ENCODE measurements at places on chromosomes 11 and 22.

- no peak for DNase-seq
Observed at GRCh38 chr11:130806746-130807145, 109.5 kb downstream of the SNX19 start.

DNA sequence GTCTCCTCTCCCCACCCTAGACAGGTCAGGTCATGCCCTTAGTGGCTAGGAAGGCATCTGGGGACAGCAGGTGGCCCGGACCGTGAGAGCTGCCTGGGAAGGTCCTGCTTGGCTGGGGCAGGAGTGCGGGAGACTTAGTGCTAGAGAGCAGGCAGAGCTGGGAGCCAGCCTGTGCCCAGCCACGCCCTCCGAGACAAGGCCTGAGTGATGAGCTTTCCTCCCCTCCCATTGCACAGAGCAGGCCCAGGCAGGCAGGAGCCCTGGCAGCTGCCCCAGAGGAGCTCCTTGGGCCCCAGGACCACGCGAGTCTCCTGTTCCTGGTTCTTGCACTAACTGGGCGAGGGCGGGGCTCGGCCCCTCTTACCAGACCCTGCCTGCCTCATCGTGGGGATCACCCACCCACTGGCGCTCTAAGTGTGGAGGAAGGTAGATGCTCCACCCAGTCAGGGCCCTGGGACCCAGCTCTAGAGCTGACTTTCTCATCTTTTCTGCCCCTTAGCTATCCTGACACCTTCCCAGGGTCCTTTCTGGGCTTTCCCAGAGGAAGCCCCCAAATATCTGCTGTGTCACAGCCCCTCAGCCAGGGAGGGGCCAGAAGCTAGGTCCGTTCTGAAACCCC lies 44.9 kb downstream of the MACROD1 start:
- DNase-seq, result peak; percentile 26

GRCh38 chr11:36454941-36455631 lies 55.0 kb downstream of the TRAF6 start:
- peak; percentile 41 for DNase-seq

DNA sequence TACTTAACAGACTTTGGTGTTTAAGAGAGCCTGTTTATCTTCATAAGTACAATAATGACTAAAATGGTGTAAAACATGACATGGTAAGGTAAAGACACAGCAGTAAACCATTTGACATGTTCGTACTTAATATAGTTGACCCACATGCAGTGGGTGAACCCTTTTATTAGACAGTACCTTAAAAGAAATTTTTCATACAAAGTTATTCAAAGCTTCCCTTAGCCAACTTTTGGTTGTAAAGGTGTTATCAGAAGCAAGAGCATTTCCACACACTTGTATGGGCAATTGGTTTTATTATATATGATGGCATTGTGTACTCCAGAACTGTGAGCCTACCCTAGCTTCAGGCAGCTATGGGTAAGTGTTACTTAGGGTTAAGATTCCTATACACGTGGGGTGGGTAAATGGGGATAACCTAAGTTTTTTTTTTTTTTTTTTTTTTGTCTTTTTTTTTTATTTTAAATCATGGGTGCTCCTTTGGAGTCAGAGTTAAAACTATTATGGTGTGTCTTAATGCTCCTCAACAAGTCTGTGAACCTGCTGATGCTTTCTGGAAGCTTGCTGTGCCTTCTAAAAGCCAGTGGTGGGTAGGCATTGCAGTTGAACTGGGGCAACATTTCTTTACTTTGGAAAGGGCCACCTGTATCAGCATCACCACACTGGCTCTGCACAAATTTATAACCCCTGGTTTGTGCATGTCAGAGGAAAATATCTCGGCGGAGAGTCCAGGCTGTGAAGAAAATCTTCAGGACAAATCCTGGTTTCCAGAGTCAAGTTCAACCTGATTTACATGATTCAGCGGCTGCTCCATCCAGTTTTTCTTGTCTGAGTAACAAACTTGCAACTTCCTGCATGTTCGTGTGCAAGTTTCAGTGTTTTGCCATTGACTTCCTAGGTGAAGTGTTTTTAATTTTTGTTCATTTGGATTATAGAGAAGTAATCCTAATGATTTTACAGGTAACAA lies 3.3 kb downstream of the PCF11 start:
- DNase-seq, result no peak

GRCh38 chr11:97140885-97141494 lies 751.2 kb downstream of the JRKL start:
- DNase-seq, result no peak

DNA sequence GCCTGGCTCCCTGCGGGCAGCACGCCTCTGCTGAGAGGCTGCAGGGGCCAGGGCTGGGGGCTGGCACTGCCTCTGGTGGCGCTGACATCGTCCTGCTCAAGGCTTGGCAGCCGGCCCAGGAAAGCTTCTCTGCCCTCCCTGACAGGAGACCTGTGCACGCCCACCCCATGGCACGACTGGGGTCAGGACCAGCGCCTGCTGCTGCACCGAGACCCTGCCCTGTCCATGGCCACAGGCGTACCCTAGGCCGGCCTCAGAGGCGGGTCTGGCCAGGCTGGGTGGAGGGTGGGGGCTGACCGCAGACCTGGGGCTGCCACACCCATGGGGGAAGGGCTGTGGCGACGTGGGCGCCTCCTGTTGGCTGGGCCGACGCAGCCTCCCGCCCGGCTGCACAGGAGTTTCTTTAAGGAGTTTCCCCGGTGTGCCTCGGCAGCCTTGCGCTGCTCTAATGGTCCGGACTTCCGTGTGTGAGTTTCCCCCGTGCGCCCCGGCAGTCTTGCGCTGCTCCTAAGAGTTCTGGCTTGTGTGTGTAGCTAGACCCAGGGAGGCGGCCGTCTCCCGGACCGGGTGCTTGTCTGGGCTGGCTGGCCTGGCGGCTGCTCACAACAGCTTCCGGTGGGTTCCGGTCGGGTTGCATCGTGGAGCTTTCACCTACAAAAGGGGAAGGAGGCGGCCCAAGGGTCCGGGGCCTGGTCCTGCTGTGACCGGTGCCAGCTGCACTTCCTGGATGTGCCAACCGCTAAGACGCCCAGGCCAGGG lies 4.6 kb downstream of the TRABD start:
- DNase-seq, result no peak

GRCh38 chr22:37059876-37060449 lies 8.4 kb downstream of the KCTD17 start:
- DNase-seq, result no peak

GRCh38 chr22:38881464-38881871 lies 9.5 kb upstream of the CBX6 start:
- no peak for DNase-seq

GRCh38 chr11:28476049-28476448 lies 367.9 kb downstream of the METTL15 start:
- DNase-seq, result no peak

GRCh38 chr11:100004541-100004940 lies 682.5 kb upstream of the ARHGAP42 start:
- DNase-seq, result no peak

DNA sequence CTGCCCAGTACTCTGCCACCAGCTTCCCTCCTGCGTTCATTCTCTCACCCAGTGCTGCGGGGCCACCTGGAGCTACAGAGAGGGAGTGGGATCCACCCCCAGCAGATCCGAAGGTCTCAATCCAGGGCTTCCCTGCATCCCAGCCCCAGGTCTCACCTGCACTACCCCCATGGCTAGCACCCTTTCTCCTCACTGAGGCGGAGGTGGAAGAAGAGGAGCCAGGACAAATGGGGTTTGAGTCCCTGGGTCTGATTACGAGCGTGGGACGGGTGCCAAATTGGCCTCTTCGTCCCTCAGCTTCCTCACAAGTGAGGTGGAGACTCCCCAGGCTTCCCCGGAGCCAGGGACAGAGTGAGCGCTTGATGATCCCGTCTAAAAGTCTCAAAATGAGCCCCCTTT lies 64.2 kb downstream of the NFAM1 start:
- DNase-seq, result peak; percentile 43

DNA sequence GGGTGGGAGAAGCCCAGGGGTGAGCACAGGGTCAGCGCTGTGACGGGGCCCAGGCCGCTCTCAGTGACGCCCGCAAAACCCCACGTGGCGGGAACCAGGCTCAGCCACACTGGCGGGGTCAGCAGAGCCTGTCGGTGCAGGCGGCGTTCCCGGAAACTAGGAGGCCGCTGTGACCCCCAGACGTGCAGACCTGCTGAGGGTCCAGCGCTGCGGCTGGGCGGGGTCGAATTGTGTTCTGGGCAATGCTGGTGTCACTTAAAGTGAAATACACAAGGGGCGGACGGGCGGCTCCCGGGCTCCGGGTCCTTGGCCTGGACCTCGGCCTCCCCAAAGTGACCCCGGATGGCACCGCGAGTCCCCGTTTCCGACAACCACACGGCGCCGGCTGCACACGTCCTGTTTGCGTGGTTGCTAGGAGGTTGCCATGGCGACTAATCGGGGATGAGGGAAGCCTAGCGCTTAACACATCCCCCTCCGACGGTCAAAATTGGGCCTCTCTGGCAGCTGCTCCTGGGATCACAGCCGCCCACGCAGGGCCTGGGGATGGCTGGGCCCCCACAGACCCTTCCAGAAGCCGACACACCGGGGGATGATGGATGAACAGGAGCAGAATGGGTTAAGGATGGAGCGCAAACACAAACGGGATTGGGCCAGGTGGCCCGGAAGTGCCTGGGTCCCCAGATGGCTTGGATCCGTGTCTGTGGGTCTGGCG lies 81.7 kb upstream of the PRR5 start:
- DNase-seq, result no peak

- no peak for DNase-seq
Observed at GRCh38 chr22:21726650-21727049, 8.9 kb downstream of the YPEL1 start.

GRCh38 chr11:117381481-117382387 lies 54.1 kb downstream of the CEP164 start:
- no peak for DNase-seq

DNA sequence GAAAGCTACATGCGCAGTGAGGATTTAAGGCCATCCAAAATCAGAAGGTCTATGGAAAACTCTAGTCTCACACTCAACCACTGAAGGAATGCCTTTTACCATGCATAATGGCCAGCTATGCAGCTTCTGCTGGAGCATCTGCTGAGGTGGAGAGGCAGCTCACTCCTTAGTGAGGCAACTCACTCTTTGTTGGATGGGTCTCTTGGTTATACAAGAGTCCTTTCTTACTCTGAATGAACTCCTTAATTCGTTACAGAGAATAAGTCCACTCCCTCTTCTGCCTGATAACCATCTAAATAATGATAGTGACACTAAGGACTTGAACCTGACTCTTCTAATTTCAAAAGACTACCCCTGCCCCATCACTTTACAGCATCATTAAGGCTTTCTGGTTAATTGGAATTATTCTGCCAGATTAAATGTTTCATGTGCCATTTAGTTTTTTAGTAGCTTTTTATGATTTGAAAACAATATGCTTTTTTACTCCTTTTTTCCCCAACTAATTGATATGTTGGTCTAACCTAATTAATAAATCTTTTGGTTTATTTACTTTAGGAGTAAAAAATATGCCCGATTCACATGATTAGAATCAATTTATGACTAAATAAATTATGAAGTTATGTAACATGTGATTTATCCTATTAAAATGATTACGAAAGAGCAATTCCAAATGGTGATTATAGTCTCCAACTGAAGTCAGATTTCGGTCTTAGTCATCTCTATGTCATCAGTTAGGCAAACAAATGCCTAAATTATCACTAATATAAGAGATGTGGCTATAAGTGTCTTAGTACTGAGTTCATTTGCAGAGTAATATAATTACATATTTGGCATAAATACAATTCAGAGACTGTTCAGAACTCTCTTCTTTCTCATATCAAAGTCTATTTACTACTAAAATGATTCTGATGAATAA lies 286.7 kb upstream of the CCDC90B start:
- no peak for DNase-seq

DNA sequence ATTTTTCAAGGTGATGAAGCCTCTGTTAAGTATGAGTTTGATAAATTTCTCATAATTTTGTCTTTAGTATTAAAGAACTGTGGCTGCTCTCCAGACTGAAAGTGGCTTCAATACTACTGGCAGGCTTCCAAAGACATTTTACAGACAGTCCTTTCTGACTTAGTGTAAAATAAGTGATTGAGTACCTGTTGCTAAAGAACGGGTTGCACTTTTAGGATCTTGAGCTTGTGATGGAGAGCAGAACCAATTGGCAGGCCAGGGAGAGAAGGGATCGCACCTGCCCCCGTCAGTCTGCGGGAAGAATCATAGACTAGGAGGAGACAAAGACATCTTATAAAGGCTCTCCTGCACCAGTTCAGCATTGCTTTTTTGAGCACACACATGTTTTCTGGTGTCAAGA lies 4.4 kb downstream of the NCAM1 start:
- DNase-seq, result no peak

- DNase-seq, result no peak
Observed at GRCh38 chr11:15127341-15127740, 12.6 kb downstream of the INSC start.

DNA sequence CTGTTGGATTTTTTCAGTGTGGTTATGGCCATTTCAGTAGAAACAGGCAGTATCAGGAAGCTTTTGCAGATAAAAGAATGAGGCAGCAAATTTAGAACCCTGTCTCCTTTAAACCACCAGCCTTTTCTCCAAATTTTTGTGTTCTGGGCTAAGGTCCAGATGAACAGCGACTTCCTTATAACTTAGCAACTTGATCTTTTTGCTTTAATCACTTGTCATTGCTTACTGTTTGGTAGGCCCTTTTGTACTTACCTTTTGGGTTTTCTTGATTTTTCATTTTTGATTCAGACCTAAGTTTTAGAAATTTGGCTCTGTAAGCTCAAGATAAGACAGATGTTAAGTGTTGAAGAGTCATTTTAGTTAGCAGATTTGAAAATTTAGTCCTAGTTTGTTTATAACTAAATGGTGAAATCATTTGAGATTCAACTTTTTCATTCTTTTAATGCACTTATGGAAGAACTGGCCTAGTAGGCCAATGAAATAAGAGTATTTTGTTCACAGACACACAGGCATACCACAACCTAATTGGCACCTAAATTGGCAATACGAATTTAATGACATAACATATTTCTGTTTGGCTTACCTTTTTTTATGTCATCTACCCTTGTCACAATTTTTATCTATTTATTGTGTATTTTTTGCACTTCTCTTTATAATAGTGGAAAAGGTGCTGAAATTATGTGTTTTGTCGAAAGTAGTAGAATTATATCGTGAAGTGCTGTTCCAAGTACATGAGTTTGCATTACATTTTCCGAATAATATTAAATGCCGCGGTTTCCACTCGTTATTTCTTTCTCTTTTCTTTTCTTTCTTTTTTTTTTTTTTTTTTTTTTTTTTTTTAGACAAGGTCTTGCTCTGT lies 2.1 kb downstream of the RTN3 start:
- no peak for DNase-seq

DNA sequence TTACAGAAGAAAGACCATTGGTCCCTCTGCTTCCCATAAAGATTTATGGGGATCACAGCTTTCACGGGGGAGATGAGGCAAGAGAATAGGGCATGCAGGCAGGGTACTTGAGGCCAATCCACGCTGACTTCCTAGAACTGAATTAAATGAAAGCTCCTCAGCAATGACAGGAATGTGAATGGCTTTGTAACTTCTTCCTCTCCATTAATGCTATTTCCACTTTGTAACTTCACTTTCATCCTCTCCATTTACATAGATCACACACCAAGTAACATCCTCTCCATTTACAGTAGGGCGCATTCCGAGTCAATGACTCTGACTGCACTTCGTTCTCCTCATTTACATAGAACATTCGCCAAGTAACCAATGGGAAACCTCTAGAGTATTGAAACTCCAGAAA lies 89.8 kb downstream of the PIWIL4 start:
- DNase-seq, result no peak

- DNase-seq, result no peak
Observed at GRCh38 chr11:35853971-35854370, 89.9 kb upstream of the LDLRAD3 start.

All from amygdala (tissue), 56 donors.